ENCODE measurements at places on chromosomes 11 and 22.

DNA sequence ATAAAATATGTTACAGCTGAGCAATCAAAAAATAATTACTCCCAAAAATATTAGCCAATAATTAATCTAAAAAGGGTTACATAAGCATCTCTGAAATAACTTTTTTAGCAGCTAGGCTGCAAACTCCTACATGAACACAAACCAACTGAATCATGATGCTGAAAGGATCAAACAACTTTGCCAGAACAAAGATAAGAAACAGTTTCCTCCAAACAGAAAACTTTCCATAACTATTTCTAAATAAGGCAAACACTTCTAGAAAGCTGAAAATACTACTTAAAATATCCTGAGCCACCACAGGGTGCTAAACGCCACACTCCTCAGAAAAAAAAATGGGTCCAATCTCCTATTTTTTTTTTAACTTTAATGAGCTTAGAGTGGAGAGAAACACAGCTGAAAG is 68.6 kb upstream of the ARHGAP32 start:
- no peak for DNase-seq

- no peak for DNase-seq
Observed at GRCh38 chr11:17000987-17001386, 13.2 kb downstream of the PLEKHA7 start.

GRCh38 chr11:2945757-2946287 is 16.6 kb upstream of the PHLDA2 start:
- DNase-seq: no peak

- DNase-seq: no peak
Observed at GRCh38 chr22:32562916-32563315, 88.3 kb downstream of the FBXO7 start.

- no peak for DNase-seq
Observed at GRCh38 chr11:65777241-65777640, 3.5 kb downstream of the AP5B1 start.

DNA sequence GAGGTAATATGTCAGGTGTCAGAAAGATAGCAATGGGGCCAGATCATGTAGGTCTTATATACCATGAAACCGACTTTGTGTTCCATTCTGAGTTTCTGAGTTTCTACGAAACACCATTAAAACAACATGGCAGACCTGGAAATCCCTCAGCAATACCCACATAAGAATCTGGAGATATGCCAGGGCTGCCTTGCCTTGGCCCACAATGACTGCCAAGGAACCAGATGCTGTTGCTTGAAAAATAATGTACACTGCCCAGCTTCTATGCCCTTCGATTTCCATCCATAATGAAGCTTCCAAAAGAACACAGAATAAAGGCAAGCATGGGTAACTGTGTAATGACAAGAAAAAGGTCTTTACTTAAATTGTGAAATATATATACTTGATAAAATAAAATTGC is 277.4 kb downstream of the SOX6 start:
- DNase-seq: no peak

DNA sequence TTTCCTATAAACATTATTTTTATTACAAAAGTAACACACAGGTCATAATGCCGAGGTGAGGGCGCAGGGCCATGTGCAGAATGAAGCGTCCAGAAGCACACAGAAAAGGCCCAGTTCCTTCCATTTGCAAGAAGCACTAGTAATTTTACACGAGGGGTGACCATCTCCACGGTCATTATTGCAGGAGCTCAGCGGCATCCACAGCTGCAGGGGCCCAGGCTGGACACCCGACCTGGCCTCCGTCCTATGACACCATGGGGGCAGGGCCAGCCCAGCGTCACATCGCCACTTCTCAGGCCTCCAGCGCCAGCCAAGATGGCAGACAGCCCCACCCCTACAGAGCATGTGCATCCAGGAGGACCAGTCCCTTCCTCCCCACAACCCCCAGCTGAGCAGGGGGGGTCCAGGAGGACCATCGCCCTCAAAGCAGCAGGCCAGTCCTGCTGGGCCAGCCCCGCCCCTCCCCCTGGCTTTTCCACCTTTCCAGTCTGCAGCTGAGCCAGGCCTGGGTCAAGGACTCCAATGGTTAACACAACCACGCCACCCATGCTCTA is 3.5 kb downstream of the IGF2 start:
- peak; percentile 63 for DNase-seq

DNA sequence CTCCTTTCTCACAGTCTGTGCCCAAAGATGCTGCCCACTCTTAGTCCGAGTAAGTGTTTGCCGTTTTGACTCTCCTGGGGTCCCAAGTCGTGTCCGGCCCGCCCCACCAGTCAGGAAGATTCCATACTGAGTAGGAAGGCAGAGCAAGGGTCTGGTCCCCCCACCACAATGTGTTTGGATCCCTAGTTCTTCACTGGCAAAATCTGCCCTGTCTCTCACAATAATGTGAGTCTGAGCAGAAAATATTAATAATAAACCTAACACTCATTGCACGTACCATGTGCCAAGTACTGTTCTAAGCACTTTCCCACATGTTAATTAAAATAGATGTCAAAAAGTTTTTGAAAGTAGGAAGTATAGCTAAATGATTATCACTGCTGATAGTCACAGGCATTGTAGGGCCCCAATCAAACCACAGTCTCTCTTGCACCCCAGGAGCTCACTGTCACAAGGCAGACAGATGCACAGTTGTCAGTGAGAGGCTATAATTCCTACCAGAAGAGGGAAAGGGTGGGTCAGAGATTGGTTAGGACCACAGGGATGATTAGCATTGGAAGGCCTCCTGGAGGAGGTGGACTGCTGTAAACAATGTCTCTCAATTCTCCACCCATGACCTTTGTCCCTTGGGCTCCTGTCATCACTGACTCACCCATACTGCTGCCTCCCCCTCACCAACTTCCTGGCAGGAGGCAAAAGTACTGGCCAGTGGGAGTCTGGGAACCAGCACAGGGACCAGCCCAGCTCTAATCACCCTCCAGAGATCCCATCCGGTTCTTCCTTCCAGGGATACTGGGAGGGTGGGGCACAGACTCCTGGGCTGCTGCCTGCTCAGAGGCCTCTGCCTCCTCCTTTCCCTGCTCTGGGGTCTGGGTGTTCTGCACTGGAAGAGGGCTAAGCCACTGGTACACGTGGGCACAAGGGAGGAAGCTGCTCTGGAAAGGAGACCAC is 1.0 kb upstream of the POLD4 start:
- DNase-seq: peak; percentile 75

DNA sequence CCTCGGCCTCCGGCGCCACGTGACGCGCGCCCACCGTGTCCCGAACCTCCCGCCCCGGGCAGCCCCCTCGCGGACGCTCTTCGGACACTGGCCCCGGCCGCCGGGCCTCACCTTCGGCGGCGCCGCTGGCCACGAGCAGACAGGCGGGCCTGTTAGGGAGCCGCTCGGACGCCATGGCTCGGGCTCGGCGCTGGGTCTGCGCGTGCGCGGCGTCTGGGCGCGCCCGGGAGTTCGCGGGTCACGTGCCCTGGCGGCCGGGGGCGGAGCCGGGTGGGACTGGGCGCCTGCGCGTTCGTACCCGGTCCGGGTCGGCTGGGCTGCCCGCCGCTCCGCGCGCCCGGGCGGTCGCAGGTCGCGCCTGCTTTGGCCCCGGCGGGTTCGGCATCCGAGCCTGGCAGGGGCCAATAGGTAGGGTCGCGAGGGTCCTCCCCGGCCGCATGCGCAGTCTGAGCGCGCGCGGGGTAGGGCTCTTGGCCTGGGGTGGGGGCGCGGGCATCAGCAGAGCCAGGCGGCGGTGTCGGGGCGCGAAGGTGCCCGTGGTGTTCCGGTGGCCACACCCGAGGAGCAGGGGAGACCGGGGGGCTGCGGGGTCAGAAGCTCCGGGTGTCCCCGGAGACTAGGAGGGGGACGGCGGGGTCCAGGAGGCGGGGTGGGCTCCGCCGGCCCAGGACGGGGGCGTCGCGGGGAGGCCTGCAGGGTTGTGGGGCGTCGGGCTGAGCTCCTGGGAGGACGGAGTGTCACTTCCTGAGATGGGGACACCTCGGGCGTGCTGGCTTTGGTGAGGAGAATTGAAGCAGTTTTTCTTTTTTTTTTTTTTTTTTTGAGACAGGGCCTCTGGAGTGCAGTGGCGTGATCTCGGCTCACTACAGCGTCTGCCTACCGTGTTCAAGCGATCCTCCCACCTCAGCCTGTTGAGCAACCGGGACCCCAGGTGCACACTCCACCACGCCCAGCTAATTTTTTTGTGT is at the start of gene GATD1:
Gene GATD1 (minus strand): TSS at position 200 of the 968 bp plus-strand sequence. CDS start 25 bp downstream, at position 175.
- DNase-seq: peak; percentile 91

Measured in pancreas (tissue), 10 donors.